ENCODE measurements at places on chromosomes 12 and 14.

GRCh38 chr14:103628684-103629502 lies at the start of gene KLC1:
Gene KLC1 (plus strand): TSS chr14:103629211. CDS start chr14:103654565, 25,354 bp downstream.
- peak; percentile 79 for DNase-seq

- no peak for DNase-seq
Measured at GRCh38 chr14:43853541-43853940, 653.5 kb downstream of the FSCB start.

GRCh38 chr14:96203635-96204034 lies 1.0 kb upstream of the BDKRB2 start:
- DNase-seq = no peak

DNA sequence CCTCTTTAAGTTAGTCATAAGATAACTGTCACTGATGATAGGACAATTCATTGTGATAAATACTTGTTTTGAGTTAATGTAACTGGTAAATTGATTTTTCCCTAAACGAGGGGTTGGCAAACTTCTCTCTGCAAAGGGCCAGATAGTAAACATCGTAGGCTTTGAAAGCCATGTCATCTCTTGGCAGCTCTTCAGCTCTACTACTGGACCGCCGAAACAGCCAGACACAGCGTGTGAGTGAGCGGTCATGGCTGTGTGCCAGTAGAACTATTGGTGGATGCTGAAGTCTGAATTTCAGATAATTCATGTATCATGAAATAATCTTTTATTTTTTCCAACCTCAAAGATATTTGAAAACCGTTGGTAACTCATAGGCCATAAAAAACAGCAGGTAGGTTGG lies 9.9 kb downstream of the PIWIL1 start:
- no peak for DNase-seq

- DNase-seq = no peak
Measured at GRCh38 chr14:84694161-84694560, 835.8 kb upstream of the FLRT2 start.

DNA sequence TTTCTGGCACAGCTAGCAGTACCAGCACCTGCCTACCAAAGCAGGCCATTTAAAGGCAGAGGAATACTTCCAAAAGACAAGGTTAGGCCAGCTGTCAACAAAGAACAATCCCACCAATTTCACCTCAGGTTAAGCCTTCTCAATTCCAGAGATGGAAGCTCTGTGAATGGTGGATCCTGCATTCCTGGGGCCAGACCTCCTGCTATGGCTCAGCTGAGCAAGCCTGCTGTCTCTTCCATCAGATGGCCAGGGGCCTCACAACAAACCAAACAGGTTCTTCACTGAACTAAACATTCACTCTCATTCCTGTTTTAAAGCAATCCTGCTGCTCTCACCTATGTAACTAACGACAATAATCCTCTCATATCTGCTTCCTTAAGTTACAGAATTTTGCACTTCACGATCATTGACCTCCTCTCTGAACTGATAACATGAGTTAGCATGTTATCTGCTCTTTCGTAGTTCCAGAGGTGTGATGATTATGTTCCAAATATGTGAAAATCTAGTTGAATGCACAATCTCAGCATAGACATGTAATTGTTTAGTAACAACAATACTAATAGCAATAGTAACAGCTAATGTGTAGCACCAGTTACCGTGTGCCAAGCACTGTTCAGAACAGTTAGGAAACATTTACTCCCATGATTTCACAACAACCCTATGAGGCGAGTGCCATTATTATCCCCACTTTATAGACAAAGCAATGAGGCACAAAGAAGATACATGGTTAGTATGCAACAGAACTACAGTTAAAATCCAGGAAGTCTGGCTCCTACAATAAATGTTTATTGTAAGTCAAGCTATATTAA lies 73.2 kb downstream of the SLC2A13 start:
- DNase-seq = no peak

GRCh38 chr14:30158299-30158698 lies 230.7 kb upstream of the PRKD1 start:
- DNase-seq = no peak

GRCh38 chr12:46148327-46149078 lies 120.3 kb downstream of the SLC38A1 start:
- no peak for DNase-seq

GRCh38 chr12:57160741-57161140 lies 13.3 kb upstream of the LRP1-AS start:
- DNase-seq = no peak

GRCh38 chr12:70427611-70428010 lies 61.5 kb downstream of the KCNMB4 start:
- DNase-seq = no peak

DNA sequence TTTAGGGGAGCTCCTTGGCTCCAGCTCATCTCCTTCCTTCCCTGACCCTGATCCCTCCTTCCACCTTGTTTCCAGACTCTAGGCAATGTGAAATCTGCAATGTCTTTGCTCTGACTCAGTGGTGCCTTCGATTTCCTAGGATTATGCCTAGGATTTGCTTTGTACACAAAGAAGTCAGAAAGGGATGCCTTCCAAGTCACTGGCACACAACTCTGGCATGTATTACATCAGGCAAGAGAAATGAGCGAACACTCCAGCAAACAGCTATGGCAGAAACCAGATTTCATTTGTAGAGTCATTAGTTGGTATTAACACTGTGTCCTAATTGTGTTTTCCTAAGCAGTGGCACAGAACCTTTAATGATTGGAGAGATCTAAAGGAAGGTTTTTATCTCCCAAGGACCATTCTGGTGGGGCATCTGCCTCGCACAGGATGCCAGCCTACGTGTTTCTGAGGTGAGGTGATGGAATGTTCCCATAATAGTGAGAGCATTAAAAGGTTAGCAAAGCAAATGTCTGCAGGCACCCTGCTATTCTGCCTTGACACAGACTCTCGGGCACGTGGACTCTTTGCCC lies 84.9 kb downstream of the WSCD2 start:
- no peak for DNase-seq

GRCh38 chr12:116280595-116281290 lies 3.2 kb upstream of the MED13L start:
- no peak for DNase-seq

DNA sequence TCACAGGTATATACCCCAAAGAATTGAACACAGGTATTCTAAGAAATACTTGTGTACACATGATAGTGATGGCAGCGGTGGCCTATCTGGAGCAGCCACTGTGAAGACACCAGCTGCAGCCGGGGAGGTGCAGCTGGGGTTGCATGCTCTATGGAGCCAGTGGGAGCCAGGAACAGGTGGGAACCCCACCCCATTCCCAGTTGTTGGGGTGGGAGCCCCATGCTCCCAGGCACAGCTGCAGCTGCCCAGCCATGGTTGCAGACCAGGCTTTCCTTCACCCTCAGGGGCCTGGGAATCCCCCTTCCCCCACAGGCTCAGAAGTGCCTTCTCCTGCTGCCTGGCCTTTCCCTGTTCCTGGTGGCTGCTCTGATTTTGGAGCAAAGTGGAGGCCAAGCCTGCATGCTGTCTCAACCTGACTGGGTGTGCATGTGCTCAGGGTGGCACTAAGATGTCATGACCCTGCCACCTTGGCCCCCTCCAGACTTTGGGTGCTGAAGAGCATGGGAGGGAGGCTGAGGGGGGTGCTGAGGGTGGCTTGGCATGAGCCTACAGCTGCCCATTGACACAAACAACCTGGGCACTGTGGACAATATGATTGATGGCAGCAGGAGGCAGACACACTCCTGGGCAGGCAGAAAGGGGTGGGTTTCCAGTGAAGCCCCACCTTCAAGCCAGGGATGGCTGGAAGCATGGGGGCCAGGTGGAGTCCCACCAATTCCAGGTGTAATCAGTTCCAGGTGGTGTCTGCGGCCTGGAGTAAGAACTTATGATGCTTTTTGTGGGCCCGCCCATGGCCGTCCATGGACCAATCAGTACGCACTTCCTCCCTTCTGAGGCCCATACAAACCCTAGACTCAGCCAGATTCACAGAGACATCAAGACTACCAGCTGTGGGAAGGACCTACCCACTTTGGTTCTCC lies 234.7 kb downstream of the ADGRD1 start:
- no peak for DNase-seq

DNA sequence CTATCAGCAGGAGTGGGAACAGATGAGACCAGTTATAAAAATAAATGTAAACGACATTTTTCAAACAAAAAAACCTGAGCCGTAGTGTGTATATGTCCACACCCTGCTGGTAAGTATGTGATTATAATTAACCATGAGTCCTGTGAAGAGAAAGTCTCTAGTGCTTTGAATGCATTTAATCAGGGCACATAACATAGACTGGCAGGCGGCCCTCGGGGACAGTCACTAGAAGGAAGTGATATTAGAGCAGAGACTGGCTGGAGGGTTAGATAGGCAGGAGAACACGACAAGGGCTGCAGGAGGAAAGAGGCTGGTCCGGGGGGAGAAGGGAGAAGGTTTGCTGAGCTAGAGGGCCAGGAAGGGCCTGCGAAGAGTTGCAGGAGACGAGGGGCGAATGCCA lies 23.8 kb upstream of the ELK3 start:
- DNase-seq = no peak

- DNase-seq = peak; percentile 61
Measured at GRCh38 chr14:23294734-23295561, 7.7 kb downstream of the PPP1R3E start.

DNA sequence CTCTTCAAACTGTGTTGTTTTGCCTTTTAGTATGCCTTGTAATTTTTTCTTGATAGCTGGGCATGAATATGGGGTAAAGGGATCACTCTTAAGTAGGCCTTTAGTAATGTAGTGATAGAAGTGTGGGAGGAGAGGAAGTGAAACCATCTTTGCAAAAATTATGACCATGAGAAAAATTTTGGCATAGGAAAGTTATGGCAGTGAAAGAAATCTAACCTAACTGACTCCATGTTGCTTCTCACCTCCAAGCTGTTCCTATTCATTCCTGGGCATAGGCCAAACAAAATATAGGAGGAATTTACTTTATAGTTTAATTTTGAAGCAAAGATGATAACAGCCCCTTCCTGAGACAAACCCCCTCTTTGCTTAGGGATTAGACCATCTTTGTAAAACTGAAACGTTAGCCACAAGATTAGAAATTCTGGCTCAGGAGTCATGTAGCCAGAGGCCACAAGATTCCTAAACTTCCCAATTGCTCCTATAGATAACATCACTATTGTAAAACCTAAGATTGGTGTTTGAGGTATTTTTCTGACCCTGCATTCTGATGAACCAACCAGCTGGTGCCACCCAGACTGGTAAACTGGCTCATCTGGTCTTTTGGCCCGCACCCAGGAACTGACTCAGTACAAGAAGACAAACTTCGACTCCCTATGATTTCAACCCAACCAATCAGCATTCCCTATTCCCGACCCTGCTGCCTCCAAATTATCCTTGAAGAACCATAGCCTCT lies 45.8 kb downstream of the CRADD start:
- no peak for DNase-seq

- DNase-seq = no peak
Measured at GRCh38 chr12:81360916-81361315, 283.0 kb downstream of the ACSS3 start.

GRCh38 chr12:27549801-27550652 lies 26.0 kb downstream of the PPFIBP1 start:
- no peak for DNase-seq

DNA sequence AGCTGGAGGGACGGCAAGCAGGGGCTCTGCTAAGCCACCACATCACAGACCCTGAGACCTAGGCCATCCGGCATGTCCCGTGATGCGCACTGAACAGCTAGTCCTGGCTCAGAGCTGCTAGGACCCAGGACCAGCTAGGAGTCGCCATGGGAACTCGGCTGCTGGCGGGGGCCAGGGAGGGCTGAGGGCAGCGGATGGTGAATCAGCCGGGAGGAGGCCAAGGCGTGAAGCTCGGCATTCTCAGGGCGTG lies 5.1 kb downstream of the AHNAK2 start:
- no peak for DNase-seq

DNA sequence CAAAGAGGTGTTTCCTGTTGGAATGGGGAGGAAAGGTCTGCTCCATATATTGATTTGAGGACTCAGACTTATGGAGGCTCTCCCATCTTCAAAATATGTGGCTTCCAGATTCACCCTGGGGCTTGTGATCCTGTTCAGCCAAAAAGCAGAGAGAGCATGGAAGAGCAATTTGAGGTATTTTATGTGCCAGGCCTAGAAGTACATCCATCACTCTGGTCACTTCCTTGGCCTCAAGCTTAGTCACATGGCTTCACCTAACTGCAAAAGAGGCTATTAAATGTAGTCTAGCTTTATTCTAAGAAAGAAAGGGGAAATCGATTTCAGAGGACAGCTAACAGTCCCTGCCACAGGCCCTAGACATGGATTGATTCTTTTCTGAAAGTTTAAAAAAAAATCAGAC lies 86.2 kb downstream of the C12orf50 start:
- no peak for DNase-seq

GRCh38 chr12:70008944-70009343 lies 183.9 kb downstream of the MYRFL start:
- no peak for DNase-seq

DNA sequence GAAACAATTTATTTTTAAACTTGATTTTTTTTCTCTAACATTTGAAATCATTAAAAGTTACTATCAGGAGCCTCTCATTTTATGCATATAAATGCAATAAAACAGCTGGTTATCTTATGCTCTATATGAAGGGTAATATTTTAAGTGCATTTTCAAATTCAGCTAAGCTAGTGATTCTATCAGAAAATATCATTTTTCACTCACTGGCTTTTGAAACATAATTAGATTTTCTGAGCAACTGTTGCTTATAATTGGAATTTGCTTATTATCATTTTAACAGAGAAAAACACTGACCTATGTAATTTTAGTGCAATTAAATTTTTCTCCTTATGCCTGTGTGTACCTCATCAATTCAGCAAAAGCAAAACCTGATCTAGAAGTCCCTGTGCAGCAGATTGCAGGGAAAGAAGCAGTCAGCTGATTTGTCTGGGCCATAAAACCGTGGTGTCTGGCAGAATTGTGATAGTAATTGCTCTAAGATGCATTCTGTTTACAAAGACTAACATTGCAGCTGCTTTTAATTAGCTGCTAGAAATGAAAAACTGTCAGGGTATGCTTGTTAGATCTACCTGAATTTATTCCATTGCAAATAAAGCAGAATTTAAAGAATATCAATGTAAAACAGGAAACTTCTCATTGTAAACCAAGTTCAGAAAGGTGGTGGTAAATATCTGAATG lies 75.0 kb downstream of the BICD1 start:
- DNase-seq = no peak

GRCh38 chr12:28191051-28192048 lies 1.1 kb downstream of the CCDC91 start:
- peak; percentile 43 for DNase-seq

Data from effector memory CD8-positive, alpha-beta T cell (primary cell).